Fibroblast of the aortic adventitia (primary cell): ENCODE measurements at places on chromosomes 1 and 21.

DNA sequence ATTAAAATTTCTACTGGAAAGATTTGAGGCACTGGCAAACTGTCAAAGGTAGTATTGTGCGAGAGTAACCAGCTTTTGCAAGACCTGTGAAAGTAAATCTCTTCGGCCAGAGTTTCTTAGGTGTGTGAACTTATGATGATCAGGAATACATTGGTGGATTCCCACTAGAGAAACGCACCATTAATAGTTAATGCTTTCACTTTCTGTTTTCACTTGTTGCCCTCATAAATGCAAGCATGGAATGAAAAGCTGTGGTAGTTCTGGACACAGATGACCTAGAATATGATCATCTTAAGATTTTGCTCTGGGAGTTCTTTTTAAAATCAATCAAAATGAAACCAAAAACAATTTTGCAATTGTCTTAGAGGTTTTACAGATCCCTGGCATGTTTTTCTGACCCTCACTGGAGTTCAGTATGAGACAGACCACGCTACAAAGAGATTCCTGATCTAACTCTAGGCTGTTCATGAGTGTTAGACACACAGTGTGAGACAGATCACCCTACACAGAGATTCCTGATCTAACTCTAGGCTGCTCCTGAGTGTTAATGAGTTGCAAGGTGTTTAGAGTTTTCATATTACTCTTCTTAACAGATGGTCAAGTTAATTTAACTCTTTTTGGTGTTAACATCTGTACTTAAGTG is 98.8 kb downstream of the SDCCAG8 start:
- DNase-seq = peak; percentile 51

DNA sequence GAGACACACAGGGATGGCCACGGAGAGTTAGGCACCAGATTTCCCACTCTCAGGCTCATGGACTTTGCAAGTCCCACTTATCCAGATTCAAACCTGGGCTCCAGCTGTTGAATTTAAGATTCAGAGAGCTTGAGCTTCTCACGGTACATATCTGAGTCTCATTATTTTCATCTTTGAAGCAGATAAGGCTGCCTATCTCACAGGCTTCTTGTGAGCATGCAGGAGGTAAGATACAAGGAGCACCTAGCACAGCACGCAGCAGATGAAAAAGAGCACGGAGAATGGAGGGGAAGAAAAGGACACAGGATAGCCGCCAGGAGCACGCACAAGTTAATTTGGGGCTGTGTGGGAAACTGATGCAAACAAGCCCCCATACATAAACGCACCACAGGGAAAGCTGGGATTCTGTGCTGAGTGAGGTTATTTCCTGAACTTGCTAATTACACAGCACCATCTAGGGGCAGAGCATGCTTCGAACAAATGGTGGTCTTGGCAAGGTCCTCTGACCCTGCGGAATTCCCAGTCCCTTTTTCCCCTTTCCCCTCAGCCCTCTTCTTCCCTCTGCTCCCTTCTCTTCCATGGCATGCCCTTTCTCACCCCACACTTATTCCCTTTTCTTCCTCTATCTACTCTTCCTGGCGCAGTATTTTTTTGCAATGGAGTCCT is 134.7 kb upstream of the VANGL1 start:
- peak; percentile 69 for DNase-seq

- no peak for DNase-seq
These were observed 6.0 kb downstream of the TEX35 start for GRCh38 chr1:178518894-178519293.

- DNase-seq = no peak
These were observed 1.3 kb upstream of the KRTAP10-11 start for GRCh38 chr21:44644878-44645277.

GRCh38 chr1:5771788-5772187 is 220.4 kb downstream of the NPHP4 start:
- no peak for DNase-seq

GRCh38 chr1:159532922-159533321 is 2.9 kb downstream of the OR10J5 start:
- no peak for DNase-seq

DNA sequence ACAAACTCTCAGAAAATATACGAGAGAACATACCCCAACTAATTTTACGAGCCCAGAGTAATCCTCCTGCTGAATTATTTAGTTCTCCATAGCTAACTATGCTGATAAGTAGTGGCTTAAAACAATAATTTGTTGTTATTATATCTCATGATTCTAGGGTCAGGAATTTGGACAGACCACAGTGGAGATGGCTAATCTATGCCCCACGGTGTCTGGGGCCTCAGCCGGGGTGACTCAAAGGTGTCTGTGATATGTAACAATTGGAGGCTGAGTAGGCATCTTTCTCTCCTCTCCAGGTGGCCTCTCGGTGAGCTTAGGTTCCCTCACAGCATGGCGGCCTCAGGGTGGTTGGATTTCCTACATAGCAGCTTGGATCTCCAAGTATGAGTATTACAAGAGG is 35.4 kb upstream of the FOXO6 start:
- peak; percentile 19 for DNase-seq

GRCh38 chr1:24904731-24905354 is 25.2 kb downstream of the RUNX3 start:
- DNase-seq = no peak

GRCh38 chr1:245716561-245716960 is 561.8 kb downstream of the KIF26B start:
- DNase-seq = no peak

DNA sequence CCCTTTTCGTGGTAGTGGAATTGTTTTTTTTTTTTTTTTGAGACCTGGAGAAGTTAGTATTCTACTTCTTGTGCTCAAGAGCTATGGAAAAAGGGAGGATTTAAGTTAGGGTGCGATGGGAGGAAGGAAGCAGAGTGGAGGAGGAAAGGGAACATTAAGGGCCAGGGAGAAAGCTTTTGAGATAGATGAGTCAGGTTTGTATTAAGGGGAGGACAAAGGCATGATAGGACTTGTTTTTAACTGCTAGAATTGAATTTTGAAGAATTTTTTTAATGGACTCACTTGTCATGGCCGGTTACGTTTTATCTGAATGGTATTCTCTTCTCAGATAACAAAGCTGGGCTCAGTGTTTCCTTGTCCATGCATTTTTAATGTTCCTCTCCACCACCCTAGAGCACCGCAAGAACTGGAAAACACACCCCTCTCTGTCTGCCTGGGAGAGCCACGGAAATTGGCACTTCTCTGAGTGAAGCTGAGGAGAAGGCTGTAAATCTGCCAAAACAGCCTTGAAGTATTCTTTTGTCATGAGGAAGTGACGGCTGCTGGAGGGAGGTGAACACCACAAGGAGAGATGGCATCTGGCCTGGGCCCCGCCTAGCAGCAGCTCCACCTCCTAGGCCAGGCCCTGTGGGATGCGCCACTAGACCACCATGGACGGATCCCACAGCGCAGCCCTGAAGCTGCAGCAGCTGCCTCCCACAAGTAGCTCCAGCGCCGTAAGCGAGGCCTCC is 3.5 kb downstream of the NIPAL3 start:
- peak; percentile 76 for DNase-seq

- no peak for DNase-seq
These were observed 111.9 kb downstream of the NRIP1 start for GRCh38 chr21:14952916-14953315.

DNA sequence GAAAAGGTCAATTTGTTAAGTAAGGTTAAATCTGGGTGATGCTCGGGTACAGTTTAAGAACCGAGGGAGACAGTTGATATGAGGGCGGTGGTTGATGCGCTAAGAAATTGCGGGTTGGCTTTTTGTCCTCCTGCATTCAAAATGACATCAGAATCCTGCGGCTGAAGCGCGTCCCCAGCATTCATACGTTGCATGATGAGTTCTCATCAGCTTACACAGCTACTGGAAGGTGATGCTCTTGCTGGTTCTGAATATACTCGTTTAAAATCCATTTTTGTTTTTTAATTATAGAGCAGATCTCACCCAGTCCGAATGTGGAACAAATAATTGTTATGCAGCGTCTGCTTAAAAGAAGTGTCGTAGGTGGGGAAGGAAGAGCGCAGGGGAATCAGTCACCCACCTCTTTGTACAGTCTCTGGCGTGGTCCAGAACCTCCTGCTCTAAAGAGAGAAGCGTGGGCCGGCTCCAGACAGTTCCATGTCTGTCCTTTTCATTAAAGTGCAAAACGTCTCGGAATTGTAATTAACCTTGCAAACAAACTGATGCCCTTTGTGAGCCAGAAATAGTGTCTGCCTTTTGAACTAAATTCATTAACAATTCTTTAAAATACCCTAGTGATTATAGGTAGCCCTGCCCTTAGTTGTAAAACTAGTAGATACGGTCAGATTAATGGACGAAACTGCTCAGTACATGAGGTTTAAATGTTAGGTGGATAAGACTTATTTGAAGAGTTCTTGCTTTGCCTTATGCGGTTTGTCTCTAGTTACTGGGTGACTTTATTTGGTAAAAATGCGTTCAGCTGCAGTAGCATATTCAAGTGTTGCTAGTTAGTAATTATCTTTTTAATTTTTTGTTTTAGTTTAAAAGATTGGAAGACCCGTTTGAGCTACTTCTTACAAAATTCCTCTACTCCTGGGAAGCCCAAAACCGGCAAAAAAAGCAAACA is 741 bp downstream of the RGS2 start:
- DNase-seq = peak; percentile 60

DNA sequence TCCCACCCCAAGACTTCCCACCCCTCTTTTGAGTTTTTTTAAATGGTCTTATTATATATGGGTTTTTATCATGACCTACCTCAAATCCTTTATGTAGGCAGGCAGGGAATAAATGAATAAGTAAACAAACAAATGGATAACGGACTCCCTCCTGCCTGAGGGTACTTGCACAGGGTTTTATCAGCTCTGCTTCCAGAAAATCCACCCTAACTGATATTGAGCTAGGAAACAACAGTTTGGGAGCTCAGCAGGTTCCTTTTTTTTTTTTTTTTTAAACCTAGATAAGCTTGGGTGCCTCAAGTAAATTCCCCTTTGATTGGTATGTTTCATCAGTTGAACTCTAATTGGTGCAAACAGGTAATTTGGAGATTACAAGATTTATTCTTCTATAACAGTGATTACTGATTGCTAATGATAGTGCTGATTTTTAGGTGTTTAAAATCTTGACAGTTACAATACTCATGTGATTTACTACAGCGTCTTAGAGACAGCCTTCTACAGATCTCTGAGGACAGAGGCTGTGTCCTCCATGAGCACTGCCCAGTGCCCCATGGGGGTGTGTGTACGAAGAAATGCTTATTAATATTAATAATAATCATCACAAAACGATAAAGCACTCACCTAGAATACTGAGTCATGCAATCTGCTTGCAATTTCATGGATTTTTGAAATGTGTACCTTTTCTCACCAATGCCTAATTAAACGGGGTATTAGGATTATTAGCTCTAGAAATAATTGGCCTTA is 347.4 kb downstream of the RRAGC start:
- DNase-seq = no peak

DNA sequence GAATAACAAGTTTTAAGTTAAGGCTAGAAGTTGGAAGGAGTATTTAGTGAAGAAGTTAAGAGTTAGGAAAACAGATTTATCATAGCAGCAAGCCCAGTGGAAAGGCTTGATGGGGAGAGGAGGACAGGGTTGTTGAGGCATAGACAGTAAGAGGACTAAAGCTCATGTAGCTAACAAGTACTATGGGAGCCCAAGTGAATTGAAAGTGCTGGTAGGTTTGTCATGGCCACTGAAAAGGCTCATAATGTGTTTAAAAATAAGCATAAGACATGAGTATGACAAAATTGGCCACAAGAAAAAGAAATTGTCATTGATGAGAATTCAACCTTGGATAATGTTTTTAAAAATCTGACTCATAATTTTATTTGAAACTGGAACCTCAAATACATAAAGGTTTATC is 49.2 kb upstream of the CRB1 start:
- no peak for DNase-seq

DNA sequence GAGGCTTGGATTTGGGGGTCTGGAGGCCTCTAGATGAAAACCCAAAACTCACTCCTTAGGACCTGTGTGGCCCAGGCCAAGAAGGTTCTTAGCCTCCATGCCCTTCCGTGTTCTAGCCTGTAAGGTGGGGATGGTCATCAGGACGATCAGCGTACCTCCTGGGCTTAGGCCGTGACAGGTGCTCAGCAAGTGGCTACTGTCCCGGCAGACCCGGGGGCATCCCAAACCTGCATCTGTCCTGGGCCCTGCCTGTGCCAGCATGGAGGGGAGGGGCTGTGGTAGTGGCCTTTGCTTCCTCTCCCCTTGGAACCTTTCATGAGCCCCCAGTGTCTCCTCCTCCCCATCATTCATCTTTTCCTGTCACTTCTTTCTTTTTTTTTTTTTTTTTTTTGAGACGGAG is 22.7 kb upstream of the TRAPPC10 start:
- DNase-seq = no peak

DNA sequence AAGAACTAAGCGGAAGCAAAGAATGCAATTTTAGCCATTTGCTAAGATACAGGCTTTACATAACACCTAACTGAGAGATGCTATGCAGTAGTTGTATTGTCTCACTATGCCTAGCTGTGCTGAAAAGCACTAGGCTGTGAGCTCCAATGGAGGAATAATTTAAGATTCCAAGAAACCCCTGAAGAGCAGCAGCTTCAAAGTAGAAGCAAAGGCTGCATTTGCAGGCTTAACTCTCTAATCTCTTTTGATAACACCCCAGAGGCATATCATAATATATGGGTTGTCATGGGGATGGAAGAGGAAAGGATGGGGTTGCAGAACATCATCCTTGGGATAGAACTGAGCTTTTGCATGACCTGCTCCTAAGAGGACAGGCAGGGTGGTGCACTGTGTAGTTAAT is 102.0 kb downstream of the ERG start:
- DNase-seq = no peak

- DNase-seq = no peak
These were observed 8.1 kb downstream of the COL18A1 start for GRCh38 chr21:45412909-45413611.

- peak; percentile 72 for DNase-seq
These were observed 15.7 kb downstream of the PATJ start for GRCh38 chr1:61757950-61758349.

DNA sequence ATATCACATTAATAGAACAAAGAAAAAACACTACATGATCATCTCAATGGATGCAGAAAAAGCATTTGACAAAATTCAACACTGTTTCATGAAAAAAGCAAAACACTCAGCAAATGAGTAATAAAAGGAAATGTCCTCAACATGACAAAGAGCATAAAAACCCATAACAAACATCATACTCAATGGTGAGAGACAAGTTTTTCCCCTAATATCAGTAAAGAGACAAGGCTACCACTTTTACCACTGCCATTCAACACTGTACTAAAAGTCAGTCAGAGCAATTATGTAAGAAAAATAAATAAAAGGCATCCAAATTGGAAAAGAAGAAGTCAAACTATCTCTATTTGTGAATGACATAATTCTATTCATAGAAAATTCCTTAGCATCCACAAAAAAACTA is 64.3 kb downstream of the ZNF644 start:
- no peak for DNase-seq

- no peak for DNase-seq
These were observed 159.9 kb upstream of the JUN start for GRCh38 chr1:58943776-58944175.

- DNase-seq = no peak
These were observed 21.2 kb downstream of the RCSD1 start for GRCh38 chr1:167651161-167651693.

- no peak for DNase-seq
These were observed at the start of gene ERG for GRCh38 chr21:38498057-38498833. TSS of gene ERG (minus strand) at chr21:38498477. CDS start at chr21:38498380, 97 bp downstream.

- no peak for DNase-seq
These were observed 1.4 kb upstream of the TNR start for GRCh38 chr1:175744833-175745232.
